GM06990 (cell line): ENCODE measurements at places on chromosomes 16 and 17.

DNA sequence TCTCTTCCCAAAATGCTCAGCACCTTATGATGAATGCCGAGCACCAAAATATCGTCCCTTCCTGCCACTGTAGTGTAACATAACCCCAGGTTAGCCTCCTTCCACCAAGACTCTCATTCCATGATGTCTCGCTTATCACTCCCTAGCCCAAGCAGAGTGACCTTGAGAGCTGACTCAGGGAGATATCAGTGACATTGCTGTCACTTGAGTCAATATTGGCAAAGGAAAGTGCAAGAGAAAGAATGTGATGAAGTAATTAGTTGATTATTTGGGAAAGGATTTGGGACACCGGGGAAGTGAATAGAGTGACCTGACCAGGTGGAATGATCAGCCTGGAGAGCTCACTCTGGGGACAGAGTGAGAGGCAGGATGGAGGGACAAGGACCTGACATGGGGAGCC is 2.6 kb upstream of the ANKFN1 start:
- no peak for DNase-seq

- peak; percentile 57 for DNase-seq
Measured at GRCh38 chr17:82458885-82459424, 414 bp downstream of the NARF start.

DNA sequence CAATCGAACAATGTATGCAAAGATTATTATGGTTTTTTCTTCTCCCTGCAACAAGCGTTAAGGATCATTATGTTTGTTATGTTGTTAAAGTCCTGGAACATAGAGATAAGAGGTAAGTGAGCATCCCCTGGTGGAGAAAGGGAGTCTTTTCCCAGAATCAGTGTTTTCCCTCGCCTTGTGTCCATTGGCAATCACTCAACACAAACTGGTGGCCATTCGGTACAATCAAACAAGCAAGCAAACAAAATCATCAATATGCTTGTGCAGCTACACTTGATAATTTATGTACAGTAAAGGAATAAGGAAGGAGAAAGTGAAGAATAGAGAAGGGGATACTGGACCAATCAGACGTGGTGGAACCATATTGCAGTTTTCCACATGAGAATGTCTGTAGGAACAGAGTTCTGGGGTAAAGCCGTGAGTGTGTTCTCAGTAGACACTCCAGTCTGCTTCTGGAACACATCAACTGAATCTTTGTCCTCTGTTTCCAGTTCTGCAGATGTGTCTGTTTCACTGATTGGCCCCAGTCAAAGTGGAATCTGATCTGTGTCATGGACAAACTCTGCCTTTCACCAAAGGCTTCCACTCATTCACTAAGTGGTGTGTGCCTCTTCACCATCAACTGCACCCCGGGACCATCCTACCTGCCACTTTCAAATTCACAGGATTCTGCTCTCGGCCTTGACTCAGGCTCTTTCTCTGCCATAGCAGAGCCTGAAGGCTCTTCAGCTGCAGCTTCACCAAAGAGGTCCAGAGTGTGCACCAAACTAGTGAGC is 169.5 kb downstream of the AHSP start:
- no peak for DNase-seq

DNA sequence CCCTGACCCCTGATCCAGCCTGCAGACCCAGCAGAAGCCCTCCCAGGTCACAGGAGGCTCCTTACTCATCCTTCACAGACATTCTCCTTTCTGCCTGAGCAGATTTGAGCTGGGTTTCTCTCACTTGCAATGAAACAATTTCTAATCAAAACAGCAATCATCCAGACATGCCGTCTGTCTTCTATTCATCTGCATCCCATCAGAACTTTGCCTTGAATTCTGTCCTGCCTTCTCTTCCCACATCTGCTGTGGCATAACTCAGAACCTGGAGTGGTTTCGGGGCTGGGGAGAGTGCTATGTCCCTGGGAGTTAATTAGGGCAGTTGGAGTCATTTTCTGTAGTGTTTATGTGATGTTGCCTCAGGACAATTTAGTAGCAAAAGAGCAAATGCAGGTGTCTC is 278.6 kb downstream of the CBLN1 start:
- no peak for DNase-seq

DNA sequence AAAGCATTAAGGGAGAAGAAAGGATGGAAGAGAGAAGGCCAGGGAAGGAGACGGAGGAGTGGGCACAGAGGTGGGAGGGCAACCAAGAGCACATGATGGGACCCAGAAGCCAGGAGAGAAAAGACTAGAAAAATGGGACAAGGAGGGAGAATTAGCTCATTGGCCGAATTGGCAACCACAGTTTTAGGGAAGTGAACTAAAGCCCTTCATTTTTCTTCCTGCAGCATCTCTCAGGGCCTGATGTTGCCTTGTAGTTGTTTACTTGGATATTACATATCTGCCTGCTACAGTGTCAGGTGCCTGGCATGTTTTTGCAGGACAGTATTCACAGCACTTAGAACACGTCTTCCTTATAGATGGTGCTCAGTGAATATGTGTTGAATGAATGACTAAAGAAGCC is 19.0 kb downstream of the EMP2 start:
- no peak for DNase-seq

- no peak for DNase-seq
Measured at GRCh38 chr17:80068301-80069222, 32.1 kb downstream of the CCDC40 start.

- no peak for DNase-seq
Measured at GRCh38 chr16:10852286-10852685, 24.7 kb upstream of the CIITA start.

DNA sequence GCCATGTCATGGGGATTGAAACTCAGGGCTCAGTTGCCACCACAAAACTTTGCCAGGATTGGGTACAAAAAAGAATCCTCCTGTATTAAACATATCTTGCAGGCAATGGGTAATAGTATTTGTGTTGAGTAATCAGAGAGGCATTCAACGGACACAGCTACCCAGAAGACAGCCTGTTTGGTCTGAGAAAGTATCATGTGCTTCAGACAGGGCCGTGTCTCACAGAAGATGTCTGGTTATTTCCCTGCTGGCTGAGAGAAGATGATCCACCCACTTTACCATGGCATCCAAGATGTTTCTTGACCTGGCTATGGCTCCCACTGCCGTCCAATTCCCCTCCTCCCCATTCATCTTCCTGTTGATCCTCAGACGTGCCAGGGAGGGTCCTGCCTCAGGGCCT is 304.3 kb upstream of the XYLT1 start:
- no peak for DNase-seq

DNA sequence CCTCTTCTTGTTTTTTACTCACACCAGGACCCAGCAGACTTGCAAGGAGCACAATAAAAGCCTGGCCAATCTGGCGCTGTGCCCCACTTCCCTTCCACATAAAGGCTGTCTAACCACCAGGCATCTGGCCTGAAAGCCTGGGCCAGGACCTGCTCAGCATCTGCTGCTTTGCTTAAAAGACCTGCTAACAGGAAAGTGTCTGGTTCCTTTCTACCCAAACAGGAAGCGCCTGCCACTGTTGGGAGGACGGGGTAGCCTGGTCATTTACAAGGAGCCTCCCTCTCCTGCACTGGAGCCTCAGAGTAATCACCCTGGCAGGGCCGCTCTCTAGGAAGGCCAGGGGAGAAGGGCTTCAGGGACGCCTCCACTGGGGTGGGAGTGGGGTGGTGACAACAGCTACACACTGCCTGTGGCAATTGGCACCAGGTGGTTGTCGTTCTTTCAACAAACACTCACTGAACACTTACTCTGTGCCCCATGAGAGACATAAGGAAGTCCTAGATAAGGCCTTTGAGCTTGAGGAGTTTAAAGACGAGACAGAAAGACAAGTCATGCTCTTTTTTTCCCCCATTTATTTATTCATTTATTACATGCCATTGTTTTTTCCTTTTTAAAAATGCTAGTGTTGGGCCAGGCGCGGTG is 6.3 kb upstream of the MMP28 start:
- no peak for DNase-seq
